NAMALWA (cell line): ENCODE measurements at places on chromosomes 12 and 14.

GRCh38 chr12:47145188-47145587 lies 65.4 kb upstream of the AMIGO2 start:
- DNase-seq, result no peak

DNA sequence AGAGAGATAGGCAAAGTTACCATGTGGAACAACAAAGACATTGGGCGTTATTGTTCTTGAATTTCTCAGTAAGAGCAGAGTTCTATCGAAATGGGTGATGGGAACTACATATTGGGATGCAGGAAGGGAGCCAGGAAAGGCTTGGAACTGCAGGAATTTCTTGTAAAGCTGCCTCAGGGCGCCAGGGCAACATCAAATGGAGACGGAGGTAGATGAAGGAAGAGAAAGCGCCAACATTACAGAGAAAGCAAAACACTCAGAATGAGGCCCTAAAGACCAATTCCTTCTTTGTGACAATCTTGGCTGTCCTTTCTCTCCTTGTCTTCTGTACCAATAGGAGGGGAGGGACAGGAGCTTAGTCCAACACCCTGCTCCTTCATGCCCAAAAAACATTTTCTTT lies 148.4 kb downstream of the RPAP3 start:
- no peak for DNase-seq

DNA sequence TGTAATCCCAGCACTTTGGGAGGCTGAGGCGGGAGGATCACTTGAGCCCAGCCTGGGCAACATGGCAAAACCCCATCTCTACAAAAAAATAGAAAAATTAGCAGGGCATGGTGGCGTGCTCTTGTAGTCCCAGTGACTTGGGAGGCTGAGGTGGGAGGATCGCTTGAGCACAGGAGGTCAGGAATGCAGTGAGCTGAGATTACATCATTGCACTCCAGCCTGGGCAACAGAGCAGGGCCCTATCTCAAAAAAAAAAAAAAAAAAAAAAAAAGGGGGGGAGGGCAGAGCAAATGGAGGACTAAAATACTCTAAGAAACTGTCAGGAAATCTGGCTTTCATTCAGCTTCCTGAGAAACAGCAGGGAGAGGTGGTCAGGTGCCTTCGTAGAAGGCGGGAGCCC lies 31.7 kb upstream of the TSPAN9 start:
- no peak for DNase-seq

- DNase-seq, result no peak
These were observed 64.3 kb downstream of the DAD1 start for GRCh38 chr14:22524784-22525161.

DNA sequence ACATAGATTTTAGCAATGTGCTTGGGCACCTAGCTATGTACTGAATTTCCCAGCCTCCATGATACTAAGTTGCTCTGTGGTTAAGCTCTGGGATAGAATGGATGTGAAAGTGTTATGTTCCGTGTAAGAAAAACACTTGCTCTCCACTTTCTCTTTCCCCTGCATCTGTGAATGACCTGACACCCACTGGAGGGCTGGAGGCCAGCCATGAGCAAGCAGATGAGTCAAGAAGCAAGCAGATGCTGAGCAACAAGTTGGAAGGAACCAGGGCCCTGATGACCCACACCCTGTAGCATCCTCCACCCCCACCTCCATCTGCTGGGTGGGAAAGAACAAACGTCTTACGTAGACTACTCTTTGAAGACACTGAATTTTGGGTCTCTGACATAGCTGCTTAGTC lies 56.6 kb downstream of the EID3 start:
- no peak for DNase-seq

DNA sequence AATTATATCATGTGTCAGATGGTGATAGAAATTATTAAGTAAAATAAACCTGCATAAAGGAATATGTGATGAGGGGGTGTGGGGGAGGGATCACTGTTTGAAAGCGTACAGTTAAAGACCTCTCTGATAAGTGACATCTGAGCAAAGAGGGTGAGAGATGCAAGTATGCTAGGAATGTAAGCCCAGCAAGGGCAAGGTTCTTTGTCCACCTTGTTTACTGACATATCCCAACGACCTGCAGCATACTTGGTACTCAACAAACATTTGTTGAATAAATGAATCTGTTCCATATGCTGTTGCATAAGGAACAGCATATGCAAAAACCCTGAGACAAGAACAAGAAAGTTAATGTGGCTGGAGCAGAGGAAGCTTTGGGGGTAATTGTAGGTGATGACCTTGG lies 12.0 kb upstream of the MDM1 start:
- no peak for DNase-seq

GRCh38 chr14:24513009-24513408 lies 4.9 kb upstream of the CMA1 start:
- no peak for DNase-seq

DNA sequence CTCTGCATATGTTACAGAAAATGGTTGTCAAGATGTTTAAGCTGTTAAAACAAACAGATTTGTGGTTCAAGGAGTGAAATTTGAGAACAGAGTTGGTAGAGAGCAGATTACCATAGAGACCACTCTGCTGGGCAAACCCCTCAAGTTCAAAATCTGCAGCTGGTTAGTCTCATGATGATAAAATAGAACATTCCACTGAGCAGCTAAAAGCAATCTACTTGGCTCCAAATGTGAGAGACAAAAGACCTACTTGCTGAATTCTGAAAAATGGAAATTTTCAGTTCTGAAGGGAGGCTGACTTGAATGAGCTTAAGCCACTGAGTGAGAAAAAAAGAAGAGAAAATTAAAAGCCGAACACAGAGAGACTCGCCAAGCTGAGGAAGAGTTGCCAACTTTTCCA lies 519.3 kb downstream of the NOVA1 start:
- DNase-seq, result no peak

DNA sequence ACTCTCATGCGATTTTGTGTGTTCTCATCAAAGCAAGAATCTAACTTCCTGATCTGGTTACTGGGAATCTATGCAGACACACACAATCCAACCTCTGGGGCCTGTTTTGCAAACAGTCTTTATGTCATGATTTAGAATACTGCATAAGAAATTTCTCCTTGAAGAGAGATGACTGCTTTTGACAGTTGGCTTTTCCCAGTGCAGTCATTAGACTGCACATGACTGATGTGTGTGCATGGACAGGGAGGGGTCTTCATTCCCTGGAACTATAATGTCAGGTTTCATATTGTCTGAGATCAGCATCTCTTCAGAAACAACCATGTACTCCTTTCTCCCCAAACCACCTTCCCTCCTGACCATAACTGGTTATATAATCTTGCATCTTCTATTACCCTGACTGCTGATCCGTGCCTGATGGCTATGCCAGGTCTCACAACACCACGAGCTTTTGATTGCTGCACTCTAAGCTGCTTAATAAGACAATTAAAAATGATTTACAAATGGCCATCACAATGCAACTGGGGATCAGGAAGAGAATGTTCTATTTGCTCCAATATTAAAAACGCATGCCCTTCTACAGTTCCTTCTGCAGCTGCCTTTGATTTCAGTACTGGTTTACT lies 995.4 kb downstream of the NRXN3 start:
- no peak for DNase-seq

DNA sequence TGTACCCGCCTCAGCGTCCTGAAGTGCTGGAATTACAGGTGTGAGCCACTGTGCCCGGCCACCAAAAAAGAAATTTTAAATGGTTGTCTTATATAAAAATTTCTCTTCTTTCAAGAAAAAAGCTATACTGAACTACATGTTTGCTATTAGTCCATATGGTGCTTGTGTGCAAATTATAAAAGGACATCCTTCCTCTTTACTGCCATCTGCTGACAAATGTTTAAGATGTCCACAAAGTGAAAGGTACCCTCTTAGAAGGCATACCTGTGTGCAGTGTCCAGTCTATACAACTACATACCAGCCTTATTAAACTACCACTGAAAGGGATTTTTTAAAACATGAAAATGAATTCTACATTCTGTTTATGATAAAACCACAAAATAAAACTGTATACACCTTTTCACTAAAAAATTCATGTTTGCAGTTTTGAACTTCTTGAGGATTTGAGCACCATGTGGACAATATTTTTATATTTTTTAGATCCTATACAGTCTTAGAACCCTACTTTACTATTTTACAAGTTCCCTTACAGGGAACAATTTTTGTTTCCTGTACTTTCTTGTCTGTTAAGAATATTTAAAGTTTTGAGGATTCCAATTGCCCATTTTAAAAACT lies 32.8 kb upstream of the TOMM20L start:
- peak; percentile 42 for DNase-seq

DNA sequence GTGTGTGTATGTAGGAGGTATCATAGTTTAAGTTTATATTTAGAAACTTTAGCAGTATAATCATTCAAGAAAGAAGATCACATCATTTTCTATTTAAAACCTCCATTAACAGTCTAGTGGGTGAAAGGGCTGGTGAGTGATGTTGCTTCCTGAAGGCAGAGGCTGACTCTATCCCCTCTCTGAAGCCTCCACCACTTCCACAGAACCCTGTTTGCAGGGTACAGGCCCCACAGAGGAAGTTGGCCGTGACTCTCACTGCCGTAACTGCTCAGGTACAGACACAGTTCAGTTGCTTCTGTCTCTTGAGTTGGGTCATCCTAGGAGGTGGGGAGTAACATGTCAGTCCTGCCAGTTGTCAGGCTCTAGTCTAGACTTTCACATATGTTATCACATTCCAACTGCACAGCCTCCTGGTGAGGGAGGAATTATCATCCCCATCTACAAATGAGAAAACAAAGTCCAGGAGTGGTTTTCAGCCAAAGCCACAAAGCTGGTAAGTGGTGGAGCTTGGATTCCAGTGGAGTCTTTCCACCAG lies 31.5 kb downstream of the CFL2 start:
- DNase-seq, result no peak

GRCh38 chr12:93121729-93122488 lies 192.8 kb upstream of the EEA1 start:
- no peak for DNase-seq

DNA sequence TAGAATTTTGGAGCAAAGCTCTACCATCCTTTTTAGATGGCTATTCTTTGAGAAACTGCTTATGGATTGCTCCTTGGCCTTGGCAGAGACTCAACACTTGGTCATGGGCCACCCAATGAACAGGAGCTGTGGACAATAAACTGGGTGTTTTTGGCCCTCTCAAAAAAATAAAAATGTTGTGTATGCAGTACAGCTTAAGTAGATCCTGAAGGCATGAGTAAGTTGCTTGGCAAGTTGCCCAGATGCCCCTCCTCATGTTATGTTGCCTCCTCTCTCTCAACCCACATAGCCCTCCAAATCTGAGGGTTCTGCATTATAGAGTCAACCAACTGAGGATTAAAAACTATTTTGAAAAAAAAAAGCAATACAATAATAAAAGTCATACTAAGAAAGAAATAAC lies 124.9 kb downstream of the ATP23 start:
- DNase-seq, result no peak

GRCh38 chr12:111699-112493 lies 45.3 kb downstream of the IQSEC3 start:
- DNase-seq, result no peak

- DNase-seq, result no peak
These were observed 169.2 kb downstream of the GRIN2B start for GRCh38 chr12:13812168-13812567.

- DNase-seq, result no peak
These were observed 70.2 kb upstream of the SLC38A2 start for GRCh38 chr12:46442738-46443137.

- no peak for DNase-seq
These were observed 162.5 kb downstream of the DPF3 start for GRCh38 chr14:72731252-72732020.

DNA sequence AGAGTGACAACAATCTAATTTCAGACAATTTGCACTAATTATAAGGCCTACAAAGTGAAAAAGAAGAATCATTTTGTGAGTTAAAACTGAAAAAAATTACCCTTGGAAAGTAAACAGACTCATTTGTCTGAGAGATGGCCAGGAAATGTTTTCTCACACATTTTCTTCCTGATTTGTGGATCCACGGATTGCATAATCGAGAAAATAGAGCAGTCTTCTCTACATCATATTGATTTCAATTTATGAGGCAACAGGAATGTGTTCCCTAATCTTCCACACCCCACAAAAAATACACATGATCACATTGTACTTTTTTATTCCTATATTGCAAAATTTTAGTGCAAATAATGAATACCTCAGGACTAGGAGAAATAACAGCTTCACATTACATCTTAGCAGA lies 160.8 kb downstream of the CCER1 start:
- no peak for DNase-seq

DNA sequence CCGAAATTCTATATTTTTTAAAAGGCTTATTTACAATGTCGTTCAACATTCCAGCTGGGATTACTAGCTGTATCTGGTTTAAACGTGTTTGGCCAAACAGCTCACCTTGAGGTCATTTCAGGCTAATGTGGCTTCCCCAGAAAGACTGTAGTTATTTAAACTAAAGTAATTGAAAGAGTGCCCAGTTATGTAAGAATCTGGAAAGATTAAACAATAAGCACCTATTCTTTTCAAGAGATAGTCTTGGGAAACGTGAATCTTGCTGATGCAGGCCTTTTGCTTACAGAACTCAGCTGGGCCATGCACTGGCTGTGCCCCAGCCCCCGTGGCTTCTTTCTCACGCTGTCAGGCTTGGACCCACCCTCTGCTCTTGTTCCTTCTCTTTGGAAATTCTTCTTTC lies 24.4 kb downstream of the GLRX5 start:
- no peak for DNase-seq

DNA sequence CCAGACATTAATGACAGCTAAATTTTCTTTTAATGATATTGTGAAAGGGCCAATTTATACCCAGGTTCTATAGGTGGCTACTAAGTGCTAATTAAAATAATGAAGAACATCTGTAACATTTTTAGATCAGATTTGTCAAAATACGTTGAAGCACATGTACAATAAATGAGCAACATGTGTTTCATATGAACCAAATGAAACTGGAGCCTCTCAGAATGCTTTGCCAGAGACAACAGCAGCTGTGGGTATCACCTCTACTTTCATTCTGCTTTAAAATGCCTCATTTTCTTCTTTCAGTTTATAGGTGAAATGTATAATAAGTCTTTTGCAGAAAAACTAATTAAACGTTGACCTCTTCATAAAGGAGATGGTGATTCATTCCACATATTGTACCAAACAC lies 26.1 kb upstream of the MYF6 start:
- DNase-seq, result no peak

- DNase-seq, result no peak
These were observed 35.0 kb downstream of the GNG2 start for GRCh38 chr14:51895375-51895774.

DNA sequence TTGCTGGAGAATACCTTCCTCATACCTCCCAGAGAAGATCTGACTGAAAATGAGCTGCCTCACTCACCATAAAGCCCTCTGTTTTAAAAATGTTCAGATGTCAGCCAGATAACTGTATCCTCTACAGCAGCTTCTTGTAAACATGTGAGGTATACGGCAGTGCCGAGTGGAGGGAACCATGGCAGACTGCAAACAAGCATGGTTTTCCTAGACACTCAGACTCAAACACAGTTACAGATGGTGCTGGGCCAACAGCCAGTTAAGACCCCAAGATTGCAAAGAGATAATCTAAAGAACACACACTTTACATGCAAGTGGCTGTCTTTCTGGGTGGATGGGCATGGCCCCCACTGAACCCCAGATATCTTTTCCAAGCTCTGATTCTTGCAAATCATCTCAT lies 16.6 kb upstream of the CCDC177 start:
- no peak for DNase-seq
